HFF-Myc (cell line): ENCODE measurements at places on chromosomes 11 and 22.

GRCh38 chr11:63623513-63624140 is 9.4 kb upstream of the PLAAT3 start:
- no peak for DNase-seq

- no peak for DNase-seq
These were observed 45.1 kb upstream of the PAX6 start for GRCh38 chr11:31856248-31856647.

GRCh38 chr22:48198489-48199459 is 1436.3 kb downstream of the TBC1D22A start:
- no peak for DNase-seq

GRCh38 chr11:77361184-77361583 is 59.7 kb upstream of the GDPD4 start:
- no peak for DNase-seq

DNA sequence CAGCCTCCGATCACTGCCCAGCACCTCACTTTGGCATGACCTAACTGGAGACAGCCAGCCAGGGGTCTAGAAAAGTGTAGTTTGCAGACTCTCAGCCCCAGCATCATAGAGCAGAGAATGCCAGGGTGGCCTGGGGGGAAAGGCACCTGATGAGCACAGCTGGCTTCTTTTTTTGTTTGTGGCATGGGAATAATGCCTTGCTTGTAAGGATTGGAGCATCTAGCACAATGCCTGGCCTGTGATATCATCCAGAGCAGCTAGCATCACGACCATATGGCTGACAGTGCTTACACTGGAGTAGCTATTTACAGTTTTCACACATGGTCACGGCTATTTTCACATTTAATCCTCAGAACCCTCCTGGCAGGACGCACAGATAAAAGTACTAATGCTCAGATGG is 594.8 kb upstream of the B3GAT1 start:
- no peak for DNase-seq

- DNase-seq: no peak
These were observed 50.7 kb upstream of the SLC35C1 start for GRCh38 chr11:45754261-45754709.

GRCh38 chr11:23490557-23491235 is 630.4 kb upstream of the CCDC179 start:
- no peak for DNase-seq

GRCh38 chr11:96481204-96481603 is 91.4 kb downstream of the JRKL start:
- DNase-seq: no peak

DNA sequence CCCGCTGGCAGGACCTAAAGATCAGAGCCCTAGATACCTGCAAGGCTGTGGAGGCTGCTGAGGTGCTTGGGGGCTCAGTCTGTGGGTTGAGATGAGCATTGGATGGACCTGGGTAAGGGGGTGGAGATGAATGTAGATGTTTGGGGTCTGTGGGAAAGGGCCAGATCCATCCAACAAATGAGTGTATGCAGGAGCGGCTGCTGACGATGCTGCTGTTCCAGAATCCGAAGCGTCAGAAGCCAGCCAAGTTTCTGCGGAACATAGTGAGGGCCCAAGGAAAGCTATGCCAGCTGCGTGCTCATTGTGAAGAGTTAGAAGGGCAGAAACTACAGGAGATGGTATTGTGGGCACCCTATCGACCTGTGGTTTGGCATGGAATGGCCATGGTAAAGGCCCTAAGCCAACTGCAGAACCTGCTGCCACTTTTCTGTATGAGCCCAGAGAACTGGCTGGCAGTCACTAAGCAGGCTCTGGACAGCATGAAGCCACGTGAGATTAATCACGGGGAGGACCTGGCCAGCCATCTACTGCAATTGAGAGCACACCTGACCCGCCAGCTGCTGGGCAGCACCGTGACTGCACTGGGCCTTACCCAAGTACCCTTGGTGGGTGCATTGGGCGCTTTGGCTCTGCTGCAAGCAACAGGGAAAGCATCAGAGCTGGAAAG is 36.6 kb downstream of the RRP8 start:
- DNase-seq: no peak

DNA sequence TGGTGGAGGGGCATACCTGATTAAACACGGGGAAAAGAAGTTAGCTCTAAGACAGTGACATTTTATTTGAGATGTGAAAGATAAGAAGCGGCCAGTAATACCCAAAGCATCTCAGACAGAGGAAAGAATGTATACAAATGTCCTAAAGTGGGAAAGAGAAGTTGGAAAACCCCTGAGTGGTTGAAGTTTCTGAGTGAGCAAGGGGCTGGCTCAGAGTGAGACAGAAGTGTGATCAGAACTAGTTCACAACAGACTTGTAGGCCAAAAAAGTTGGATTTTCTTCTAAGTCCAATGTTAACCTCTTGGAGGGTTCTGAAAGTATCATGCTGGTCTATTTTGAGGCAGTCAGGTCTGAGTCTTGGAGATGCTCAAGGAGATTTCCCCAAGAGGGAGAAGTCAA is 608.7 kb downstream of the SOX6 start:
- no peak for DNase-seq

DNA sequence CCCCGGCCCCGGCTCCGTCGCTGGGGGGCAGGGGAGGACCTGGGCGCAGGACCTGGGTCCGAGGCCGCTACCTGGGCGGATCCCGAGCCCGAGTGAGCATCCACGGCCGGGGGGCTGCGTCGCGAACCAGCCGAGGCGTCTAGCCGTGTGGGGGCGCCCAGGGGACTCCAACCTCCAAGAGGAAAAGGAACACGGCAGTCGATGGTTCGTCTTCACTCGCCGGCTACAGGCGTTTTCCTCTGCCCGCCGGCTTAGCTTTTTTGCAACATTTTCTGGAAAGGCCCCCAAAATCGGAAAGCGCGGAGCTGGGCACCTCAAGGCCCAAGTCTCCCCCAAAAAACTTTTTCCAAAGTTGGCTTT is 666 bp downstream of the PDGFB start:
- no peak for DNase-seq

GRCh38 chr11:114399490-114400215 is 658 bp downstream of the C11orf71 start:
- no peak for DNase-seq

- no peak for DNase-seq
These were observed 32.0 kb downstream of the NADSYN1 start for GRCh38 chr11:71485063-71485399.

DNA sequence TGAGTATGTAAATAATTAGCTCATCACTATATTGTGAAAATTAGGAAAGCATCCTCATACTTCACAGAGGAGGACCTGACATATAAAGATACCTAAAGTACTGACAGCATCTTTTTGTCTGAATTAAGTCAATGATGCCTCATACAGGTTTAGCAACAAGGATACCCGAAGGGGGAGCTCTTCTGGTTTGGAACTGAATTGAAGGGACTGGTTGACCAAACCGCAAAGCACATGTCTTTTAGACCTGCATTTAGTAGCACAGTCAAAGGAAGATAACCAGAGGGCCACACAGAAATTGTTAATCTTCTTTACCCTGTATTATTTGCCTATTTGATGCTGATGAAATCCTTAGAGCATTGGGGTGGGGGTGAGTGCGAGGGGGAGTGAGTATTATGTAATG is 12.9 kb upstream of the WT1 start:
- DNase-seq: peak; percentile 6

DNA sequence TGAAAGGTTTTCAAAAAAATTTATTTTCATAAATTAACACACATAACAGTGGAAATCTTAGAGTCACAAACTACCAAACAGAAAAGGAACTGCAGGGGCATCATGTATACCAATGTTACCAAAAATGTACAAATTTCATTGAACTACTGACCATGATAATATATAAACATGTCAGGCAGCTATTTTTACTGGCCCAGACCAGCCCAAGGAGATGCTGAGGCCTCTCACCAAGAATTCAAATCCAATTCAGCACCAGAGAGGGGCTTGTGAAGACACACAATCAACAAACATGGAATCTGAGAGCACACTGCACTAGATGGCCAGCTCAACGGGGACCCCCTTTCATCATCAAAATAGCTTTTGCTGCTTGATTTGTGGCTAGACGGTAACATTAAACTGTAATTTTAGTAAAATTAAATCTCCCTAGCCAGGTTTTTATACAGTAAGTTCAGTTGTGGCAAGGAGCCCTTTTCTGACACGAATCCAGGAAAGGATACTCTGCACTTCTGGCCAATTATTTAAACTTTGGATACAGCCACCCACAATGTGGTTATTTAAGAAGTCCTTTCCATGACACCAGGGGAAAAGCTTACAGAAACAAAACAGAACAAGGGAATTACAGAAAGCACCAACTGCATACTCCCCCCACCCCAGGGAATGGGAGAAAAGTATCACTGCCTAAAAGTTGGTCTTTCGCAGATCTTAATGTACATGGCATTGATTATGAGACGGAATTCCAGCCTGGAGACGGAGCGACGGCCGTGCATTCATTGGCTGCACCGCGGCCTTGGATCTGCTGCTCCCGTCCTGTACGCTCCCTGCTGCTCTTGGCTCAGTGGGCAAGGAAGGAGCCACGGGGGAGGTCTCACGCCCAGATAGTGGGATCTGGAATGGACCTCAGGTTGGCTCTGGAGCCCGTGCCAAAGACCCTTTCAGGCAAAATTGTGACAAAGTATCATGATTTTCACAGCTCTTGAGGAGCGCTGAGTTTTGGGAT is 19.6 kb upstream of the PISD start:
- DNase-seq: no peak

DNA sequence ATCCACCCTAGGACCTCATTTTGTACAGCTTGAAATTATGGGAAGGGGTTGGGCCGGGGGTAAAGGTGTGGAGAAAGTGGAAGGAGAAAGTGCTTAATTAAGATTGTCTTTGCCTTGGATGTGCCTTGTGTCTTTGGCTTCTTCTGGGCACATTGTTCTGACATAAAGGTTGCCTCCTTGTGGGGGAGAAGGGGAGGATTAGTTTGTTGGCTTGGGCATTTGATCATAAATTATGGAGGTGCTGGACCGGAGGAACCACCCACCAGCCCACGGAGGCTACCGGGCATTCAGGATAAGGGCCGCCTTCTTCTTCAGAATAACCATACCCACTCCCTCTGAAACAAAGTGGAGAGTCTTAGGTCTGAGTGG is 1.3 kb downstream of the PAFAH1B2 start:
- no peak for DNase-seq

DNA sequence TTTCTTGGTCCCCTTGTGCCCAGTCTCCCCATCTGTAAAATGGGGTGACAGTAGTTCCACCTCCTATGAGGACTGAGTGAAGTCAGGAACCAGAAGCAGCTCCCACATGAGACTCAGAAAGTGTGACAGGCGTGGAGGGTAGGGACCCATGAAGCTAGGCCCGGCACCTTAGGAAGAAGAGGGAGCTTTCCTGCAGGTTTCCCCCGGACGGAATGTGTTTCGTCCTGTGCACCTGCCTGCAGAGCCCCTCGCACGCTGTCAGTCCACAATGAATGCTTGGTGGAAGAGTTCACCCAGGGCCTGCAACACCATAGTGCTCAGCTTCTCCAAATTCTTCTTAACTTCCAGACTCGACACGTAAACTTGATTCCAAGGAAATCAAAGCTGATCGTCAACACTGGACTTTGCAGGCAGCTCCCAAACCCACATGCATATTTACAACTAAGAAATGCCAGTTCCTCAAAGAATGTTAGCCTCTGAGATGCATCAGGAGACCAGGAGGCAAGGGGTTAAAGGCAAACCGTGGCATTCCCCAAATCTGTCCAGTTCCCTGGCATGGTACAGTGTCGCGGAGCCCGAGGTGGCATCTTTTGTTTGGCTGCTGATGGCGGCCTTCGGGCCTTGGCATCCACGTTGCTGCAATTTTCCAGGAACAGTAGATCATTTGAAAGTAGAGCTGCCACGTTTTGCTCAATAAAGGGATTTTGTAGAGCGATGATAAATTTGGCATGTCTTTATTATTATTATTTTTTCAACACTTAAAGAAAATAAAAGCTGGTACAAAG is 15.4 kb downstream of the LRP5 start:
- no peak for DNase-seq

GRCh38 chr11:76673176-76674142 is 2.9 kb upstream of the LRRC32 start:
- no peak for DNase-seq

GRCh38 chr11:13334034-13334786 is 56.6 kb downstream of the BMAL1 start:
- DNase-seq: no peak

DNA sequence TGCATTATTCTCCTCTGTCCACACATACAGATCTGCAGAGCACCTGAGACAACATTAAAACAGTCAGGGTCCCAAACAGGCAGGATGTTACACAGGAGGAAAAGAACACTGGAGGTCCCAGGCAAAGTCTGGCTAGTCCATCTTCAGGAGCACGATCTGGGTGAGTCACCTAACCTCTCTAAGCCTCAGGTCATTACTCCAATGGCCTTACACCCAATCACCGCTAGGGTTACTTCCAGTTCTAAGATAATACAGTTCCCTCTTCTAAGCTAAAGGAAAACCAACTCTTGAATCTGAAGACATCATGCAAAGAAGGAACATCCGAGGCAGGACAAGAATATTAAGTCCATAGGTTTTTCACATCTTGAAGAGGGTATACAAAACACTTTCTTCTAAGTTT is 24.5 kb downstream of the ASCC2 start:
- no peak for DNase-seq

GRCh38 chr22:35587447-35587870 is 29.7 kb downstream of the MB start:
- DNase-seq: no peak

- DNase-seq: no peak
These were observed 822.9 kb downstream of the BRD1 start for GRCh38 chr22:49004484-49005399.

DNA sequence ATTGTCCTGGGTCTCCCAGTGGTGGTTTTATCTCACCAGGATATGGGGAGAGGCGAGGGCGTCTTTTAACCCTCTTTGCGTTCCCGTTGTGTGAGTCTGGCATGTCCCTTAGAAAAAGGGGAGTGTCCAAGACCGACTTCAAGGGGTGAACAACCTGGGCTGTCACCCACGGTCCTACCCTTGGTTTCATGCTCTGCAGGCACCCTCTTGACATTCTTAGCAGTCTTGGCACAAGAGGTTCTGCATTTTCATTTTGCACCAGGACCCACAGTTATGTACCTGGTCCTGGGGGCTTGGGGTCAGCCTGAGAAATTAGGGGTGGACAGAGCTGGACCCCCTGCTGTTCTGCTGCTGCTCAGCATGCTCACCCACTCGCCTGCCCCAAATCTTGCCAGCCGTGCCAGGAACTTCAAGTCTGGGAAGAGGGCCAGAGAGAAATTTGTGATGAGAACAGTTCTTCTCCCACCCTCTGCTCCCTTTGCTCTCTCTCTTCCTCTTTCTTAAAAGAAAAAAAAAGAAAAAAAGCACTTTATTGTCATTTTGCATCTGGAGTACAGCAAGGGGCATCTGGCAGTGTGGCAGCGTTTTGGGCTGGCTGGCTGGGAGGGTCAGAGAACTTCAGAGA is 471.2 kb downstream of the MIAT start:
- DNase-seq: no peak

DNA sequence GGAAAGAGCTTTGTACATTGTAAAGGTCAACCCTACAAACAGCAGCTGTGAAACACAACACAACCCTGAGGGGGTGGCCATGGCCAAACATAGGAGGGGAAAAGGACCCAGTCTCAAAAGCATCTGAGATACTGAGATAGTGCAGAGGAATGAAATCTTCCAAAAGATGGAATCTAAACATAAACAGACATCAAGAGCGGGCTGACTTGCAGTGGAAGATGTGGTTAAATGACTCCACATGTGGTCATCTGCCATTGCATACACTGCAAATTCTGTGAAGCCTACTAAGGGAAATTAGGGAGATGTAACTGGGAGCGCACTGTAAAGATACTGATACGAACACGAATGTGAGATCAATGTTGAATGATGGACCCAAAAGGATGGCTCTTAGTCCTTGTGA is 22.0 kb downstream of the BDNF start:
- no peak for DNase-seq
